Lung microvascular endothelial cell (primary cell): ENCODE measurements at places on chromosomes 13 and 19. TPM values are rescaled to one million over a fixed set of nuclear protein-coding genes. Genes with fewer than 3 reads are reported as not detected.

GRCh38 chr19:20325151-20325550 is 158.1 kb downstream of the ZNF486 start:
- no peak for DNase-seq

DNA sequence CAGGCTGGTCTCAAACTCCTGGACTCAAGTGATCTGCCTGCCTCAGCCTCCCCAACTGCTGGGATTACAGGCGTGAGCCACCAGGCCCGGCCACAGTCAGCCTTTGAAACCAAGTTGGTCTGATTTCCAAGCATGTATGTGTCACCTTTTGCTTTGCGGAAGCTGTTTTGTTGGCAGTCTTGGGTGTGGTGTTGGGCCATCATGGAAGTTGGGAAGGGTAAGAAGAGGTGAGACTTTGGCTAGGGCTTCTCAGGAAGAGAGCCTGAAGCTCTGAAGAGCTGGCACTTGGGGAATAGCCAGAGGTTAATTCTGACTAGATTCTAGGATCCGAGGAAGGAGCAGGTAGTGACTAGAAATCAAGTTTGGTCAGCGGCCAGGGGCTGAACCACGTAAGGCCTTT is 2.8 kb downstream of the RSPH6A start:
- no peak for DNase-seq

Gene ZNF470
- total RNA-seq, result 3.1 and 4.2 TPM in 2 replicates

Gene IL4I1
- 0.40 and 1.7 TPM in 2 replicates for total RNA-seq

DNA sequence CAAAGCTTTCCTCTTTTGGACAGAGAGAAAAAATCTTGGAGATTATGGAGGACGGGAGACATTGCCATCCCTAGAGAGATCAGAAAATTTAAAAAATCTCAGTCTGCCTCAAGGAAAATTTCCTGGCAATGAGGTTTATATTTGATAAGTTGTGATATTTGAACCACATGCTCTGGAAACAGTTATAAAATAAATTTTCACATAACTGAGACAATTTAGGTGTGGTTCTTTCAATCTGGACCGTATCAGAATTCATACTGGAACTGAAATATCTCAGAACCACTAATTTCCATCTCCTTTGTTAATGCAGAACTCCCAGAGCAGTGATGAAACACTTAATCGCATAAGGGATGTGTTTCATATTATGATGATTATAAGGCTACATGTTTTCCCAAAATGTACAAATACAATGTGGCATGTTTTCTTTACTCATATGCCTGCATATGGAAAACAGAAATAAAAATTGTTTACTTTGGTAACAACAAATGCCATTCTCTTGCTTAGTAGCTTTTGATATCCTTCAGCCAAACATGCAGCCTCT is 13.7 kb downstream of the UBE2L5 start:
- no peak for DNase-seq

GRCh38 chr19:29084266-29084665 is 128.7 kb downstream of the UQCRFS1 start:
- DNase-seq, result no peak

- peak; percentile 52 for DNase-seq
These were observed 62.2 kb downstream of the DNAJC15 start for GRCh38 chr13:43085545-43085944.

- DNase-seq, result peak; percentile 18
These were observed 102.6 kb upstream of the RNF113B start for GRCh38 chr13:98279473-98280175.

DNA sequence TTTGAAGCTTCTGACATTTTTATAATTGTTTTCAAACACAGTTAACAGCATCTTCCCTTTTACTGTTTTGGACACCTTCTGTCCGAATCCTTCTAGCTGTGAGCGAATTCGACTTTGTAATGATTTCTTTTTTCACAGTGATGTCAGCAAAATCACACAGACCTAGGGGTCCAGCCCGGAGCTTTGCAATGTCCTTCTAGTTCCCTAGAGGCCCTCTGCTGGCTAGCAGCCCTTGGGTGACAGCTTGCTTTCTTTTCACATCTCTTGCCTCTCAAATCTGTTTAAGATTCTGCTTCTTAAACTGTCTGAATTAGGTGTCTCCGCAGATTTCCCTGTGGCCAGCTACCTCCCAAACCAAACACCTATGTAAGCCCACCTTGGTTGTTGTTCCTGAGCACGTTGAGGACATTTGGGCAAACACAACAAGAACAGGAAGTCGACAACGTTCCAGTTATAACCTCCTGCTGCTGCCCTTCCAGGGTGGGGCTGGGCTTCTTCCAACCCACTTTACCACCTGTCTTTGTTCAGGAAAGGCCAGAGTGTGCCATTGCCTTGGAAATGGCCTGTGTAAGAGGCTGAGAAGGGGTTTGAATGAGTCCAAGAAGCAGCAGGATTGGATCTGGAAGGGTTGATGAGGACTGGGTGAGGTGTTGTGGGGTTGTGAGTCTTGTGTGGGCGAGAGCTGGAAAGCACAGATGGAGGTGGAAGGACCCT is 123.1 kb downstream of the ATP8A2 start:
- DNase-seq, result no peak

- no peak for DNase-seq
These were observed 648.3 kb upstream of the ARGLU1 start for GRCh38 chr13:107216046-107216755.

Gene PDCD5
- 70.6 and 76.6 TPM in 2 replicates for total RNA-seq

DNA sequence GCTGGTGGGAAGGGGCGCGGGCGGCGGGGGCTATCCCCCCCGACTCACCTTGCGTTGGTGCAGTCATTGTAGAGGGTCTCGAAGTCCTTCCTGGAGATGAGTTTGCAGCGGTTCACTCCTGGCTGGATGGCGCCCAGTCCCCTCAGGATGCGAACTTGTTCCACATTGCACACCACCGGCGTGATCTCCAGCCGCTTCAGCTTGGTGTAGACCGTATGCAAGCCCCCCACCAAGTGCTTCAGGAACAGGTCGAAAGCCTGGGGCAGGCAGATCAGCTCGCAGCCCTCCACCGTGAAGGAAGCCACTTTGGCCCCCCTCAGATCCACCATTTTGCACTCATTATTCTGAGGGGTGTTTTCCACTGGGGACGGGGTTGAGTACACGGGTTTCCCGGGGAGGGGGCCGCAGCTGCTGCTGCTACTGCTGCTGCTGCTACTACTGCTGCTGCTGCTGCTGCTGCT is 1.1 kb downstream of the DACH1 start:
- peak; percentile 15 for DNase-seq
